A549 (cell line): ENCODE measurements at places on chromosomes 5 and 9. TPM values are rescaled to one million over a fixed set of nuclear protein-coding genes. Genes with fewer than 3 reads are reported as not detected.

The C5orf15 gene
- 89.1 to 92.9 TPM (median 89.9 TPM) in 3 replicates for polyA plus RNA-seq

DNA sequence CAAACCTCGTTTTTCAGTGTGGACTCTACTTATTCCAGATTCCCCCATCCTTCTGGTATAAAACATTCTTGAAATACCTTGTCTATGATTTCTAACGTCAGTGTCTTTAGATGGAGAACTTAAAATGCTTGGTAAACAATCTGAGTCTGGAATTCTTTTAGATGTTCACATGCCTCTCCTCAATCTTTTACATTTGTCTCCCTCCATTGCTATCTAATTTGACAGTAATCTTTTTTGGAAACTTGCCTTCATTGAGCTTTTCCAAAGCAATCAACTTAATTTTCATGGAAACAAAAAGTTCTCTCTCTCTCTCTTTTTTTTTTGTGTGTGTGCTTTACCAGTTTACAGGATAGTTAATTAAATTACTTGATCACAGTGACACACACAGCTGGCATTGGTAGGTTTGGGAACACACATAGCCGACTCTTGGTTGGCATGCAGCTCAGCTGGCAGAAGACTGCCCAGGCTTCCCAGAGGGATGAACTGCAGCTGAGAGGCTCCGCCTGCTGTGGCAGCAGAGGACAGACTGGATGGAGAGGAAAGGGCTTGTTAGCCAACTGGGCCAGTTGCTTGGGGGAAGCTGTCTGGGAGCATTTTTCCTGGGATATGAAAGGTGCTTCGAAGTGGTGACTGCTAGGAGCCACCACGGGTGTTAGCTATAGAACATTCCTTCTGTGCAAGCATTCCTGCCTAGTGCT is 271.3 kb downstream of the ZSWIM6 start:
- peak; percentile 44 for DNase-seq

The SPINK1 gene
- polyA plus RNA-seq, result not detected in 3 replicates

DNA sequence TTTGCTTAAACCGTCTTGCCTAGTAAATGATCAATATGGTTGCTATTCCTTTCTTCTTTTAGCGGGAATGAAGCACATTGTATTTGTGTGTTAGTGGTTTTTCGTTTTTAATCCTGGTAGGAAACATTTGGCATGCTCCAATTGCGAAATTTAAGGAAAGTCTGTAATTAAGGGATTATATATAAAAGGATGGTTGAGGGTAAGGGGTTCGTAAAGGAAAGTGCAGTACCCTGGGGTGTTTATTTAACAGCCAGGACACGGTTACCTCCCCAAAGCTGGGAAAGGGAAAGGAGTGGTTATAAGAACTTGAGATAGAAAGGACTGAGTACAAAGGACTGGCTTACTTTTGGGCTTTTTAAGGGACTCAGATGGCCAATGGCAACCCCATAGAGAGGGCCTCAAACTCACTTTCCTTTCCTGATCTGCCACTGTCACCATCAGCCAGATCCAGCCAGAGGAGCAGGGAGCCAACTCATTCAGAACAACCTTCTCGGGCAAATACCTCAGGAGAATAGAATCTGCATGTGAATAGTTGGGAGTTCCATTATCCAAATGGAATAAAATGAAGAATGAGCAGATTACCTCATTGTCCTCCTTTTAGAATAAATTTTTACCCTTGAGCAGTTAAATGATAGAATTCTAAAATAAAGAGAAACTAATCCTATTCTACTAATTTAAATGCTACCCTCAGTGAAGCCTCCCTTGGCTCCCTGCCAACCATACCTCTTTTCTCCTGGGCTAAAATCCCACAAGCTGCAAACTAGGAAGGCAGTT is 117.7 kb downstream of the SNCAIP start:
- no peak for DNase-seq

GRCh38 chr5:39451276-39451941 is 26.6 kb upstream of the DAB2 start:
- DNase-seq, result no peak

The NUTM2F gene
- not detected in 3 replicates for polyA plus RNA-seq

DNA sequence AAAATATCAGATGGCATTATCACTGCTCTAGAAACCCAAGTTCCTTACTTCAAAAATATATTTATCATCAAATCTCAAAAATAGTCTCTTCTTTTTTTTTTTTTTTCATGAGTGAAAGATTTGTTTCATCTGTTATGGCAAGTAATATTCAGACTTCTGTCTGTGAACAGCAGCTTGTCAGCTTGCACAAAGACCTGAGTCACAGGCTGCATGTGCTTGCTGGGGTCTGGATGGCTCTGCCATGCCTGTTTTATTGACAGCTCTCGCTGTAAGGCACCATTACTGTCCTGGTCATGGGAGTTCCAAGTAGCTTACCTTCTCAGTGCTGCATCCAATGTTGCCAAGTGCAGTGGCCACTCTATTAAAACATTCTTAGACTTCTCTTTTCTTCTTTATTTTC is 456.4 kb downstream of the GADD45G start:
- no peak for DNase-seq

DNA sequence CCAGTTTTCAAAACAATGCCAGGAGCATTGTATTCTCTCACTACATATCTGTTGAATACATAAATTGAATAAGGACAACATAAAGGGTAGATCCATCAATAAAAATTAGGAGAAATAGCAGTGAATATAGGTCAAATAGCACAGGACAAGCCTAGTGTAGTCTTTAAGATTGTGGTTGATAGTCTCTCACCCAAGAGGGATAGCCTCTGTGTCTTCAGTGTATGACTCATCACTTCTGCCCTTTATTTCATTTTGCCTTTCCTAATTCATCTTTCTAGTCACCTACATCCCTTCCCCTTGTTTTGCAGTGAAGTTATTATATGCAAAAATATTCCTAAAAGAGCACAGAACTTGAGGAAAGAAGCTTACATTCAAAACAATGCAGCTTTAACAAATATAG is 335.0 kb upstream of the TUSC1 start:
- no peak for DNase-seq

- DNase-seq, result no peak
Observed at GRCh38 chr5:137209232-137209809, 289.8 kb downstream of the SPOCK1 start.

DNA sequence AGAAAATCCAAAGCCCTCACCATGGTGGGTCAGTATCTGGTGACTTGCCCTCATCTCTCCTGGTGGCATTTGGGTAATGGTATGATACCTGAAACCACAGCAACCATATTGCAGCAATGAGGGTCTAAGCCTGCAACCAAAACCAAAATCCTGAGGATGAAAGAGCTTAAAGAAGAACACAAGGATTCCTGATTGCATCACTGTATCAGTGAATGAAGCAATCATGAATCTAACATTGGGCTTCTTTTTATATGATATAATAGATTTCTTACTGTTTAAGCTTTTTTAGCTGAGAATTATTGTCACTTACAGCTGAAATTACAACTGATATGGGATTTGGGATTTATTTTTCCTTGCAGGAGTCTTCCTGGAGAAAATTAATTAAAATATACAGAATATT is 269.9 kb downstream of the MEF2C start:
- DNase-seq, result no peak

GRCh38 chr5:77389746-77390145 is 102.4 kb downstream of the WDR41 start:
- no peak for DNase-seq

GRCh38 chr5:121171834-121172233 is 679.8 kb upstream of the FTMT start:
- no peak for DNase-seq

DNA sequence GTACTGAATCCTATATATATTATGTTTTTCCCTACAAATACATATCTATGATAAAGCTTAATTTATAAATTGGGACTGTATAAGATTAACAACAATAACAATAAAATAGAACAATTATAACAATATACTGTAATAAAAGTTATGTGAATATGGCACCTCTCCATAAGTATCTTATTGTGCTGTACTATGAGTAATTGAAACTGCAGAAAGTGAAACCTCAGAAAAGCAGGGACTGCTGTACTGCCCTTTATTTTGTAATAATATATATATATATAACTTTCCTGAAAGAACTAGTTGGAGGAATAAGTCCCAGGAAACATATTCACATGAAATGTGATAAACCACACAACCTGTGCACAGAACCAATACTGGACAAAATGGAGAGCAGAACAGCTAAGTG is 77.3 kb downstream of the PAM start:
- no peak for DNase-seq

GRCh38 chr5:172658961-172659501 is 18.0 kb downstream of the NEURL1B start:
- no peak for DNase-seq

- no peak for DNase-seq
Observed at GRCh38 chr5:122319897-122320296, 7.9 kb downstream of the SNCAIP start.

The CSNK1A1 gene
- polyA plus RNA-seq, result 122 to 133 TPM (median 123 TPM) in 3 replicates

- DNase-seq, result no peak
Observed at GRCh38 chr9:106075960-106076327, 381.6 kb downstream of the TMEM38B start.

DNA sequence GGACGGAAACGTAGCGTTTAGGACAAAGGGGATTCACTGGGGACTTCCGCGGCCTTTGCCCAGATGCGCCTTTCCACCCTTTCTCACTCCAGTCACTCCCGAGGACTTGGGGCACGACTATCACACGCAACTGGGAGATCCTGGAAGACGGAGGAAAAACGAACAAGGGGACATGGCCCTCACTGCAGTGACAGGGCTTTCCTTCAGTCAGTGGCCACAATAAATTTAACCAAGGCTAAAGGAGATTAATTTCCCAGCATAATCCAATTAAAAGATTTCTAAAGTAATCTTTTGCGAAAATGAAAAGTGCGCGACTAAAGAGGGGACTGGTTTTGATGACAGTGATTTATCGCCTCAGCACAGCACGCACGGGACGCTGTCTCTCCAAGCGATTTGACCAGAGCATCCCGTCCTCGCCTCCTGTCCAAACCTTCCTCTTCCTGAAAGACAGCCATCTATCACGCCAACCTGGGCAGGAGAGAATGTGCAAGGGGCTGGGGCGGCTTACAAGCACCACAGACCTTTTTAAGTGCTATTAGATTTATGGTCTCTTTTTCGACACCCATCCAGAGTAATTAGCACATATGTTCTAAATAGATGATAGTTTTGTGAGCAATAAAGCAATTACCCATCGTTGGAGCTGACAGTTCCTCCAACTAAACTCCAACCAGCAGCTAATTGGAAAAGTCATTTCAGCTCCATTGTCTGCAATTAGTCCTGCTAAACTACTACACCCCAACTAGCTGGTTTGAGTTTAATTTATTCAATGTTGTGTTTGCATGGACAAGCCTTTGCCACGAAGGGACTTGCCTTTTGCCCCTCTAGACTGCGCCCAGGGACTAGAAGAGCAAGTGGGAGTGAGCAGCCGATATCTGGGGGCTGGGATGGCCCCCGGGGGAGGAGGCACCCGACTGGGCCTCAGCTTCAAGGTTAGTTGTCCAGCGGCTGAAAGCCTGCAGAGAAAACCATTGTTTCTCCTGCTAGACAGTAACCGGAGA is 7.4 kb downstream of the NR2F1-AS1 start:
- DNase-seq, result no peak

DNA sequence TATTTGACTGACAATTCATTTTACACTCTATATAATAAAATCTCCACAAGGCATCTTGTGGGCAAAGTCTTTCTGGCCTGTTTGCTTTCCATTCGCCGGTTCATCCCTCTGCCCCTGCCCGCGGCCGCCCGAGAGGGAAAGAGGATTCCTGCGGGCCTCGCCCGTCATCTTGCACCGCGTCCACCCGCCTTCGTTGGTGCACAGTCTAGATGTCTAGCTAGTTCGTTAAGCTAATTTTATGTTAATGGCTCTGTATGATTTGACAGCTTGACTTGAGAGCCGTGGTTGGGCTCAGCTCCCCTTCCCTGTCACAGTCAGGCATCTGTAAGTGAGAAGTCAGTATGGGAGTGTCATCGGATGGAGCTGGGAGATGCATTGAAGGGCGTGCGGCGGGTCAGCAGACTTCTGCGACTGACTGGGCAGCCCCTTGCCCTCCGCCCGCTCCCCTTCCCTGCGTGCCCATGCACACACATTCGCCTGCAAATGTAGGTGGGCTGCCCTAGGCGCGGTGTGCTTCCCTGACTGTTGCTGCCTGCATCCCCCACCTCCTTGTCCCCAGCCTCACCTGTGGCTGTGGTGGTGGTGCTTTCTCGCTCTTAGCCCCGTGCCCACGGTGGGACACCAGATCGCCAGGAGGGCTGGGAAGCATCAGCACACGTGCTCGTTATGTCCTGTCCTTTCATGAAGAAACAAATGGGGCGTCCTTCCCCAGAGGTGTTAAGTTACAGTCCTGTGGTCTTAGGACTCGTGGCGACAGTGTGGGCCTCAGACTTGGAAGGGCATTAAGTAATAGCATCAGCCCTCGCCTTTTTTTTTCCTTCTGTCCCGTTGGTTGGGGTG is 25.9 kb upstream of the PRDM12 start:
- no peak for DNase-seq

- DNase-seq, result peak; percentile 79
Observed at GRCh38 chr9:128203707-128204551, 750 bp downstream of the DNM1 start.

DNA sequence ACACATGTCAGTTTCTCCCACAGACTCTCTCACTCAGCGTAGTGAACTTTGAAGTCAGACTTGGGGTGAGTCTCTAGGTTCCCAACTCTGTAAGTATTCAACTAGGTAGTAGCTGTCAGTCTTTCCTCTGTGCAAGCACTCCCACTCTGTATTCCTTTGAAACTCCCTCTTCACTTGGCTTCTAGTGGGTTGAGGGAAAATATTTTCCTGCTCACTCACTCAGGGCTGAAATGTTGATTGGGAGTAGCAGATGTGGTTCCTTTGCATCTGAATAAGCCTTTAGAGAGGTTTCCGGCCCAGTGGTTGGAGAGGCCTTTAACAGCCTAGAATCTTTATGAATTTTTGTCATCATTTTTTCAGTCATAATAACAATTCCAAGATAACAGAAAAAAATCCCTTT is 18.1 kb upstream of the ARRDC3 start:
- no peak for DNase-seq

The SPAAR gene
- polyA plus RNA-seq, result not detected in 3 replicates

The PLCXD3 gene
- polyA plus RNA-seq, result 0.56 to 1.6 TPM (median 1.2 TPM) in 3 replicates

GRCh38 chr9:110251212-110251611 is 5.1 kb downstream of the TXN start:
- DNase-seq, result no peak

DNA sequence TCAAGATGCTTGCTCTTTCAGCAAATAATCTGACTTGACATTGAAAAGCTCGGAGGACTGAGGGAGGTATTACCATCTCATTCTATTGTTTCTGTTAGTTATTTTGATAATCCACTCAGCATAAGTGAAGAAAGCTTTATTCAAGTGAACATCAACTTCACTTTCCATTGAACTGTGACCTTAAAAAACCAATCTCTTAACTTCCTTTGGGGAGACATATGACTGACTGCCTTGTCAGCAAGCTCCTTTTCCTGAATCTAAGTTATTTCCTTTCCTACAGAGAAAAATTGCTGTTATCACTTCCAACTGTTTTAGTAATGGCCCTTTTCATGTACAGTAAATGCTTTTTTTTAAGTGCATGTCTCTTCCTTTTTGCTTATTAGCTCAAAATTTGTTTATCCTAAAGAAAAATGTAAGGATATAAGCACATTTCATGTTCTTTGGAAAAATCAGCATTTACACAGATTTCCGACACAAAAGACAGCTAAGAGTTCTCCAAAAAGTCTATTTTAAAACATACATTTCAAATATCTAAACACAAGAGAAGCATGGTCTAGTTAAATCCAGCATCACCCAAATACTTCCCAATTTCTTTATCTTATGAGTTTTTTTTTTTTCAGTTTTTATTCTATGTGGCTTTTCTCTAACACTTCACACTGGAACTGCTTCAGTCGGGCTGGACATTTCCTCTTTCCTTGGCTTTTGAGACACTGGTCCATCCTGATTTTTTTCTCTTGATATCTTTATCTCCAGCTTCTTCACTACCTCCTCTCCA is 117.9 kb upstream of the DAB2 start:
- no peak for DNase-seq
